ENCODE measurements at places on chromosomes 12 and 14.

DNA sequence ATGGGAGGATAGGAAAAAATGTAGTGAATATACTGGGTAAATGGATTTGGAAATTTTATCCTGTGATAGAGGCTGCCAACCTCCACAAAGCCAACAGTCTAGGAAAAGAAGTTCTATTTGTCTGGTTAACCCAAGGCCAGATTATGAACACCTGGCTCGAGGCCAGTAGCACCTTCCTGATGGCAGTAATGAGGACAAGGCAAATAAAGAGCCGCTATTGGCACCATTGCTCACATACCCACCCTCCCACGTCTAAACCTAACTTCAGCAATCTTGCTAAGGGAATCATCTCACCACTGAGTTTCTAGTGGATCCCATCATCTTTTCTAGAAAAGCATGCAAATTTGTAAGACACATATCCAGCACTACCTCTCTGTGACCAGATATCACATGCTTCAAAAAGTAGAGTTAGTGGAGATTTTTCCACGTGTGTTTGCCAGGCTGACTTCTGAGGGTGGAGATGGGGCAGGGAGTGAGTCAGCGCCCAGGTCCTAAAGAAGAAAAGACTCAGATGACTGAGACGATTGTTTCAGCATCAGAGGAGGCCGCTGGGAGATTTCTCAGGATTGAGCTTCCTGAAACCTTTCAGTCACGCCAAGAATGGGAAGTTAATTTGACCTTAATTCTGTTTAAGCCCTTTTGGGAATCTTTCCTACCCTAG, 362.9 kb downstream of the EMP1 start:
- no peak for DNase-seq

- no peak for DNase-seq
These were observed 9.4 kb upstream of the DCP1B start for GRCh38 chr12:2013527-2014223.

GRCh38 chr12:12797794-12798152, 12.3 kb downstream of the APOLD1 start:
- no peak for DNase-seq

GRCh38 chr12:52147964-52148463, 43.8 kb downstream of the KRT80 start:
- no peak for DNase-seq

DNA sequence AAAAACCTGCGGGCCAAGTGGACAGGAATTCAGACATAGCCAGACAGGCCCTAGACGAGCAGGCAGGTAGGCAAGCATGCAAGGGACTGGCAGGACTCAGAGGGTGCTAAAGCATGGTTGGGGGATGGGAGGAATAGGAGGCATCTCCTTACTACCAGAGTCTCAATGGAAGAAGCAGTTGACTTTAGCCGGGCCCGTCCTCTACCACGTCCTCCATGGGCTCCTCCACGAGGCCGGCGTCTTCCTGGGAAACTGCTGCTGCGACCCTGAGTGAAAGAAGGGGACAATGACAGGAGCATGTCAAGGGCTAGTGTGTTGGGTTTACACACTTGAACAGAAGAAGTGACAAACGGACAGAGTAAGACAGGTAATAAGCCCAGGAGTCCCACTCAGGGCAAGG, 11.6 kb downstream of the KMT2D start:
- DNase-seq, result no peak

- DNase-seq, result no peak
These were observed 5.5 kb downstream of the ZFP36L1 start for GRCh38 chr14:68787092-68787992.
